ENCODE measurements at places on chromosomes 1 and 21.

DNA sequence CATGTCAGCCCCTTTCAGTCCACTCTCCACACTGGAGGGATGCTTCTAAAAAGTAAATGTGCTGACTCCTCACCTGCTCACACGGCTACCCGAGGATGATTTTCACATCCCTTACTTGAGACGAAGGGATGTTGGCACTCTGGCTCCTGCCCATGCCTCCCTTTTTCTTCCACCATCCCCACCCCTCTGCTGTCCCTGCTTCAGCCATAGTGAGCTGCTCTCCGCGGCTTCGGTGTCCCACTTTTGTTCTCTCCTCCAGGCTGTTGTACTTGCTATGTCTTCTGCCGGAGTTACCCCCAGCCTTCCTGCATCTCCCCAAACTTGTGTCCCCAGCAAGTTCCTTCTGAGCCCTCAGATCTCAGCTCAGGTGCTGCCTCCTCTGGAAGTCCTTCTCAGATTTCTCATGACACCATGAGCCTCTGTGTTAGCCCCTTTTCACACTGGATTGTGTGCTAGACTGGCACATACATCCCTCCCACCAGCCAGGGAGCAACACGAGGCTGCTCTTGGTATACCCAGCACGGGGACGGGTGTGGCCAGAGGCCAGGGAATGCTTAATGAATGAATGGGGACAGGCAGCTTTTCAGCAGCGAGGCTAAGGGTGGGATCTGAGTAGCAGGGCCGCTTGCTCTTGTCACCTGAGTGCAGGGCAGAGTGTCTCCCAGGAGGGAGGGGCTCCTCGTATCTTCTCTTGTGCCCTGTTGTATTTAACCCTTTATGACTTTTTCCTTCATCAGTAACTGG, 1.3 kb downstream of the ACOT11 start:
- DNase-seq, result no peak

- DNase-seq, result no peak
Measured at GRCh38 chr1:47684964-47685762, 247.3 kb downstream of the FOXD2 start.

- no peak for DNase-seq
Measured at GRCh38 chr1:43493661-43494450, 36.8 kb upstream of the PTPRF start.

DNA sequence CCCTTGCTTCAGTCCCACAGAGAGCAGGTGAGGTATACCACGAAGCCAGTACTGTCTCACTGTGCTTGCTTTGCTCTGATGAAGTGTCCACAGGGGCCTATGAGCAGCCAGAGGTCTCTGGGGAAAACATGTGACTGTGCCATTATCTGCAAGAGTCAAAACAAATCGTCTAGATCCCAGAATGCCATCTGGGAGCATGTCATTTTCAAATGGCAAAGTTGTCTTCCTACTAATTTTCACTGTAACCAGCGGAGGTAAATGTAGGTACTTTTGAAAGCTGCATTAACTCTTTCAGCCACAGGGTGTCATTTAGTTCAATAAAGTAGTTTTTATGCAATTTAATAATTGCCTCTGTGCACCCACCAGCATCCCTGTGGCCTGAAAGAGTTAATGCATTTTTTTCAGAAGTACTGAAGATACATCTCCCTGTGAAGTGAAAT, 173.6 kb upstream of the SGIP1 start:
- DNase-seq, result no peak

DNA sequence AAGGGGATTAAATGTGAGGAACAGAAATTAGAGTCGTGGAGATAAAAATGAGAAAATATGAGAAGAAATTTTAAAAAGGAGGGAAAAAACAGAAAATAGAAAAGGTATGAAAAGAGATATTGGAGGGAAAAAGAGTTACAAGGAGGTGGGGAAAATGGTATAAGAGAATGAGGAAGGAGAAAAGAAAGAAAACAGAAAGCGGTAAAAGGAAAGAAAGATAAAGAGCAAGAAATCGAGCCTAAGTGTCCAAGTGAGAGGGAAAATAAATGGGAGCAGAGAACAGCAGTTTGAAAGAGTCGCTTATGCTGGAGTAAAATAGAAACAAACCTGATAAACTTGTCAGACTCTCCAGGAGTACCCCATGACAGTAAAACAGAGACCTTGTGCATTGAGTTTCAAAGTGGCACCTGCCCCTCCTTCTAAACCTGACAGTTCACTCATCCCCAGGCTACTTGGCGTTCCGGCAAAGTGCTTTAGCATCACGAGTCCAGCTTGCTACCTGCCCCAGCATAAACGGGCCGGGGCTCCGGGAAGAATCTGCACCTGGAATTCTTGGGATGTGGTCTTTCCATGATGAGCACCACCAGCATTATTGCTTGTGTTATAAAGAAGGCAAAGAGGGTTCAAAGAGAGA, 585 bp downstream of the NEGR1 start:
- DNase-seq, result no peak

GRCh38 chr1:10450156-10450814, 454 bp downstream of the CORT start:
- no peak for DNase-seq

GRCh38 chr1:203316626-203317093, 11.3 kb downstream of the BTG2 start:
- DNase-seq, result no peak

GRCh38 chr1:3904843-3905185, 4.7 kb upstream of the C1orf174 start:
- no peak for DNase-seq

DNA sequence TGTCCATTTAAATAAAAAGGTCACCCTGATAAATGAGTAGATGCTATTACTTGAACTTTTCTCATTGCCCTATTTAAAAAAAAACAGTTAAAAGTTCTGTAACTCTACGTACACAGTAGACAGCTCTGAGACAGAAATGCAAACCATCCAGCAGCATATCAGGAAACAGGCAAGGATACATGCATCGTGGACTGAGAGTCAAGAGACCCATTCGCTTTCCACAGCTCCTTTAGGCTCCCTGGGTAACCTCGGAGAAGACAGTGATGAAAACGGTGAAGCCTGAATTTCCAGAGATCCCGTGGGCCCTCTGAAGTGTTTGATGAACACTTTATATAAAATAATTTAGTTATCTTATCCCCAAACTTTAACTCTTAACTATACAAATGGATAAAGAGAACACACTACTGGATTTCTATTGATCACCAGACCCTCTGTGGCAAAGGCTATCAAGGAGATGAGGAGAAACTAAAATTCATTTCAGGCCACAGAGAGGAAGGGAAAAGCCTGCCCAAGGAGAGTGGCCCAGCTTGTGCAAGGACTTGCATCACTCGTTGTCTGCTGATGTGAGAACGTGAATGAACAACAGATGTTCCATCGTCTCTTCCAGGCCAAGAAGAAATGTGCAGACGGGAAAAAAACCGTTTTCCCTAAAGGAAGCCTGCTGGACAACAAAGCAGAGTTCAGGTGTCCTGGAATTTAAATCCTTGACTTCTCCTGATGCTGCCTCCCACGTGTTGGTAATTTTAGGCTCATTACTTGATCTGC, 131.0 kb downstream of the TGFBR3 start:
- DNase-seq, result no peak

GRCh38 chr21:37270576-37271365, 3.6 kb upstream of the VPS26C start:
- DNase-seq, result no peak

GRCh38 chr1:244050014-244050834, 859 bp upstream of the ZBTB18 start:
- no peak for DNase-seq

- no peak for DNase-seq
Measured at GRCh38 chr1:204894031-204894430, 23.4 kb downstream of the NFASC start.

- no peak for DNase-seq
Measured at GRCh38 chr21:24989516-24989915, 617.8 kb downstream of the MRPL39 start.

DNA sequence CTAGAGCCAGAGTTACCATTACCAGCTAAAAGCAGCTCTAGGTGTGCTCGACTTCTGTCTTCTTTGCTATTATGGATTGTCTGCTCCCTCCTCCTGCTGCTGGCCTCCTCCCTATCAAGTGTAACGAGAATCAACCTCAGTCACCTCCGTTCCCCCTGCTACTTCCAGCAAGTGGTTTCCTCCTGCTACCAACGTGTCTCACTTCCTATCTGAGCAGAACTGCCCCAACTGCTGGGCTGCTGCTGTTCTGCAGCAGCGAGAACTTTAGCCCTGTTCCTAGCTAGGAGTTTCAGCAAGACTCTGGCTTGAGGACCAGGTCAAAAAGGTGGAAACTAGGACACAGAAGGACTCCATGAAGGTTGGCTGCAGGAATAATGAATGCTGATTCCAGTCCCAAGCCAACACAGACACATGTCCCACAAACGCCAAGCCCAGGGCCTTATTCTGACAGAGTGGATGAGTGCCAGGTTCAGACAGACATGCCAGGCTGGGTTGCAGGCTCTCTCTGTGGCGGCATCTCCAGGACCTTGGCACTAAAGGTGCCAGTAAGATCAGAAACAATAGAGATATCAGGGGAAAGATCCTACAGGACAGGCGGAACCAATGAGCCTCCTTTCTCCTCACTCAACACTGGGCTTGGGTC, 46.9 kb downstream of the CD34 start:
- no peak for DNase-seq

DNA sequence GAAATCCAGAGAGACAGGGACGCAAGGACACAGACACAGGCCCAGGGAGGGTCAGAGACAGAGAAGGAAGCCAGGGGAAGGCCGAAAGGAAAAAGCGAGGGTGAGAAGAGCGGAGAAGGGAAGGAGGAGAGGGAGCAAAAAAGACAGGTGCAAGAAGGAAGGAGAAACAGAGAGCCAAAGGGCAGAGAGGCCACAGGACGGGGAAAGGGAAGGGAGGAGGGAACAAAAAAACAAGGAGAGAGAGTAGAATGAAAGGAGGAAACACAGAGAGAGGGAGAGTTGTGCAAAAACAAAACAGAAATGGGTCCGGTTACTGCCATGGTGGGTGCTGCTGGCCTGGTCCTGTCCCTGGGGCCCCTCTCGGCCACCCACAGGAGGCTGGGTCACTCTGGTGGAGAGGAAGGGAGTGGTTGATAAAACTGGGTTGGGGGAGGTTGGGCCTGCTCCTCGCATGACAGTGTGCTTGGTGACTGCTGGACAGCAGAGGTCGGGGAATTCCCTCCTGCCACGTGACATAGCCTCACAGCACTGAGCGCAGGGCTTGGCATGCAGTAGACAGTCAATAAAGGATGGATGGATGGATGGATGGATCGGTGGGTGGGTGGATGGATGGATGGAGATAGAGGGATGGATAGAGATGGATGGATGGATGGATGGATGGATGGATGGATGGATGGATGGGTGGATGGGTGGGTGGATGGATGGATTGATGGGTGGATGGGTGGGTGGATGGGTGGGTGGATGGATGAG, 64.8 kb downstream of the RAP1GAP start:
- no peak for DNase-seq

DNA sequence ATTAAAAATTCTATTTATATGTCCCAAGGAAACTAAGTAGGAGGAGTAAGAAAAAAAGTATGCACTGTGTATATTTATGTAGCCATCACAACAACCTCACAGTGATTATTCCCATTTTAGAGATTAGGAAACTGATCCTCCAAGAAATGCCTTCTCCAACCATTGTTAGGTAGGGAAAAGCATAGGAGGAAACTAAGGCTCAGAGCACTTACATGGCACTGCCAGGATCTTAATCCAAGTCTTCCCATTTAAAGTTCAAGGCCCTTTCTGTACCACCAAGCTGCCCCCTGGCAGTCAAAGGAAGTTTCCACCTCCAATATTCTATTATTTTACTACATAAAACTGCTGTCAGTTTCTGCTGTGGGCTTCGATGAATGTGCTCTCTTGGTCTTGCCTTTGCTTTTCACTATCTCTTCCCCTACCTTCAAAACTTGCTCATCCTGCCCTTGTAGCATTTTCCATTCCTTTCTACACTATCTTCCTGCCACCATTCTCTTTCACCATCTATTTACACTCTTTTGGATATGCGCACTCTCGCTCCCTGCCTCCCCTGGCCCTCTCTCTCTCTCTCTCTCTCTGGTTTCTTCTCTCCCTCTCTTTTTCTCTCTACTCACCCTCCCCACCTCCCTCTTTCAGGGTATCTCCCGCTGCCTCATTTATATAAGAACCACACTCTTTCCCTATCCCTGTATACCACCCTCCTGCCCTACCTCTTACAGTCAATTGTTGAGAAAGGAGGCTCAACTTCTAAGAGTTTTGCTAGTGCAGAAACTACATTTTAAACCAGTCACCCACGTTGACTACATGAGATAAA, 34.0 kb downstream of the PUM1 start:
- DNase-seq, result no peak

- no peak for DNase-seq
Measured at GRCh38 chr1:23559985-23560741, 862 bp upstream of the ID3 start.

DNA sequence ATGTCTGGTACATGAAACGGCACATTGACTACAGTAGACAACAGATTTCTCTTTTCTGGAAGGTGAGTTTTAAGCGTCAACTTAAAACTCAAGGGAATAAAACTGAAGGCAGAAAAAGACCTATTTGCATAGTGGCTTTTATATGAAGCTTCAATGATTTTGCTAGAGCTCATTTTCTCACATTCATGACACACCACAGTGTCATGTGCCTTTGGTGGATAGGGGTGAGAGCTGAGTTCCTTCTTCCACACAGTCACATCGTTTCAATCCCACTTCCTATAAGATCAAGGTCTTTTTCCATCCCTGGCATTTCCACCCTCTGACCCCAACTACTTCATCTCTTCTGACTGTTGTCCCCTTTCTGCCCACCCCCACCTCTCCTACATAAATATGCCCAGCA, 31.0 kb downstream of the IL12RB2 start:
- no peak for DNase-seq

DNA sequence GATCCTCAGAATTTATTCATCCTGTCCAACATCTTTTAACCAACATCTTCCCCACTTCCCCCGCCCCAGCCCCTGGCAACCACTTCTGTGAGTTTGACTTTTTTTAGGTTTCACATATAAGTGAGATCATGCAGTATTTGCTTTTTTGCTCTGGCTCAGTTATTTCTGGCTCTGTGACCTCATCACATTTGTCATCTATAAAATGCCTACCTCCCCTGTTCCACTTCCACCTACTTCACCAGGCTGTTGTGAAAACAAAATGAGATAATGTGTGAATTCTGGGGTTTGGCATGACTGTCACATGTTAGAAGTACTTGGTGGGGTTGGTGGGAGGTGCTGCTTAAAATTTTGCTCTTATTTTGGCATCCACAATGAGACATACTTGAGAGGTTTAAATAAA, 18.4 kb downstream of the HHAT start:
- no peak for DNase-seq

- no peak for DNase-seq
Measured at GRCh38 chr21:42499444-42500112, 3.6 kb upstream of the RSPH1 start.

DNA sequence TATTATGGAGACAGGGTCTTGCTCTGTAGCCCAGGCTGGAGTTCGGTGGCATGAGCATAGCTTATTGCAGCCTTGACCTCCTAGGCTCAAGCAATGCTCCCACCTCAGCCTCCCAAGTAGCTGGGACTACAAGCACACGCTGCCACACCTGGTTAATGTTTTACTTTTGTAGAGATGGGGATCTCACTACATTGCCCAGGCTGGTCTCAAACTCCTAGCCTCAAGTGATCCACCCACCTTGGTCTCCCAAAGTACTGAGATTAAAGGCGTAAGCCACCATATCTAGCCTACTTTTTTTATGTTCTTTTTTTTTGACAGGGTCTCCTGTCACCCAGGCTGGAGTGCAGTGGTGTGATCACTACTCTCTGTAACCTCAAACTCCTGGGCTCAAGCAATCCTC, 5.9 kb upstream of the BCL2L15 start:
- no peak for DNase-seq
